ENCODE measurements at places on chromosomes 2 and 18. TPM values are rescaled to one million over a fixed set of nuclear protein-coding genes. Genes with fewer than 3 reads are reported as not detected.

NOSTRIN gene
- not detected for total RNA-seq

GKN1 gene
- not detected for total RNA-seq

AQP12A gene
- not detected for total RNA-seq

TUBA3E gene
- not detected for total RNA-seq

IKZF2 gene
- total RNA-seq = 15.5 TPM

CTDP1 gene
- 30.2 TPM for total RNA-seq

RPRM gene
- total RNA-seq = 0.53 TPM

PSD4 gene
- 2.6 TPM for total RNA-seq

All from astrocyte (in vitro differentiated cells and primary cell).